NCI-H187 treated with DMSO at 0.1 percent for 48 hours (cell line): ENCODE measurements at places on chromosomes 7 and 10.

- DNase-seq, result no peak
Measured at GRCh38 chr10:85791818-85792532, 574.6 kb downstream of the GRID1 start.

DNA sequence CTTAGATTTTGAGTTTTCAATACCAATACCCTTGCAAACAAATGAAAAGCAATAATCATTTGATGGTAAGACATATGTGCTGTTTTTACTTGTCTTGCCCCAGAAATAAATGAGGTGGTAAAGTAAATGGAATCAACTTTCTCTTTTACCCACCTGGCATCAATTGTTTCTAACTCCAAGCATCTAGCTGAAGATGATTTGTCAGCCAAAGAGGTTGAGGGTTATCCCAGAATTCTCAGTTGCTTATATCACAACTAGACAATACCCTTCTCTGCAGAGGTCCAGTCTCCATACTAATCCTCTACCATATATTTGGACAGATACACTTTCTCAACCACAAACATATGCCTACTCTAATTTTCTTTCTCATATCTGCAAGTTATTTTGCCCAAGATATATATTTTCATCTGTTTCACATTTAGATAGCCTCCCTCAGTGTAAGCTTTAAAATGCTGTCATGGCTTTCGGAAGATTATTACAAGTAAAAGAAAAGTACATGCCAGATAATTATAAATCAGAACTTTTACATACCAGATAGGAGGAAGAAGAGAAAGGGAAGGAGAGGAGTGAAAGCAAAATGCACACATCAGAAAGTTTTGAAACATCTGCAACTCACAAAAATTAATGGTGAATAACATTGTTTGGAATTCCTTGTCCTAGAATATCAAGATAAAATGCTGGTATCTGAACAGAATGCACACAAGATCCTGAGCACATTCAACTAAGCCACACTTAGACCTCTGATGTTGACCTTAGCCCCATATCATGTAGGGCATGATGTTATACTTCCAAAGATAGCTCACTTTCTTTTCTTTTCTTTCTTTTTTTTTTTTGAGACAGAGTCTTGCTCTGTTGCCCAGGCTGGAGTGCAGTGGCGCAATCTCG, 146.6 kb downstream of the REEP3 start:
- DNase-seq, result no peak

DNA sequence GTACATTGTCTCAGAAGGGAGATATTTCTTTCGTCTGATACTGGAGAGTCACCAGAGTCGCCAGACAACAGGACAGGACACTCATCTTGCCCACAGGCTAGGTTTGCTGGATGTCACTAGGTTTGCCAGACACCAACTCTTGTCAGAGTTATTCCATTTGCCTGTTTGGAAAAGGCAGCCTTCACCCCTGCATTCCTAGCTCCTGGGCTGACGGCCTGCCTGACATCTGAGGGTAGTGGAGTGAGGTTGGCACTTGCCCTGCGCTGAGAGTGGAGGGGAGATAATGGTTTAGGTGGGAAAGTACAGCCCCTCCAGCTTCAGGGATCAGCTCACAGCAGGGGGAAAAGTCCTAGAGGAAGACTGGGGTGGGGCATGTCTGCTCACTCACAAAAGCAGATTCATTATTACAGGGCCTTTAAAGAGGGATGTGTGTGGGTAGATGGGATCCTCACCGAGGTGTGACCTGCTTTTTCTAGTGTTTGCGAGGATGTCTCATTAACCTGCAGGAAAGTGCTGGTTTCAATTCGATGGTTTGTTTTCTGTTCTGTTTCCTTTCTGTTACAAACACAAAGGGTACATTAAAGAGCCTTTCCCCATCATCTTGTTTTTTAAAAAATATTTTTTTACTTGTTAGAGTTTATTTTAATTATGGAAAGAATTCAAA, 79.3 kb upstream of the TNS3 start:
- no peak for DNase-seq

- DNase-seq, result no peak
Measured at GRCh38 chr7:29976673-29977415, 12.8 kb downstream of the SCRN1 start.

- no peak for DNase-seq
Measured at GRCh38 chr7:16484453-16485158, 19.1 kb upstream of the SOSTDC1 start.

- DNase-seq, result no peak
Measured at GRCh38 chr7:57868771-57869483, 418.9 kb downstream of the ZNF716 start.

DNA sequence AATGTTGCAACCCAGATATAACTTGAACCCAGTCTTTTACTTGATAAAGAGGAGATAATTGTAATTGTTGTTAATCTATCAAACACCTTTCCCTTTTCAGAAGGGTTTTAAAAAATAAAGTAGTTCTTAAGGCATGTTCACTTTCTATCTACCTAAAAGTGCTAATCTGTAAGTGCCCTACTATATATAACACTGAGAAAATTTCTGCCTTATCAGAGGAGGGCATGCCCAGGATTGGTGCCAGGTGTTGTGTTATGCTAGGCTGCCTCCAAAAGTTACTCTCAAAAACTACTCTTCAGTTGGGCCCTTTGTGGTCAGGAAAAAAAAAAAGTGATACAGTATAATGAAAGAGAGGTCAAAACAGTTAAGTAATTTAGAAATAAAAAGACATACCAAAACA, 36.3 kb downstream of the SMNDC1 start:
- no peak for DNase-seq

- no peak for DNase-seq
Measured at GRCh38 chr7:716222-716621, 10.3 kb upstream of the DNAAF5 start.

DNA sequence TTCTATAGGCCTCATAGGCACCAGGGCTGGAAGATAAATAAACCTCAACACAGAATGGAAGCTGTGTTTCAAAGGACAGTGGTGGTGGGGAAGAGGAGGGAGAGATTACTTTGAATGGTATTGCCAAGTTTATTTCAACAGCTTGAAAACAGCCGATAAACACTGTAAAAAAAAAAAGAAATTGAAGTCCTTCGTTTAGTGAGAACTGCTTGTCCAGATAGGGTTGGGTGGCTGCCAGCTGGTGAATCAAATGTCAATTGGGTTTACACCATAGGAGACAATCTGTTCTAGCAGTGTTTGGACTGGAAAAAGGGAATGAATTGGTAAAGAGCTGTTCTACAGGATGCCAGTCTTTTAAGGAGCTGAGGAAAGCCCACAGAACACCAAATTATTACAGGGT, 254.8 kb downstream of the PHF14 start:
- no peak for DNase-seq
